ENCODE measurements at places on chromosomes 3 and 15.

DNA sequence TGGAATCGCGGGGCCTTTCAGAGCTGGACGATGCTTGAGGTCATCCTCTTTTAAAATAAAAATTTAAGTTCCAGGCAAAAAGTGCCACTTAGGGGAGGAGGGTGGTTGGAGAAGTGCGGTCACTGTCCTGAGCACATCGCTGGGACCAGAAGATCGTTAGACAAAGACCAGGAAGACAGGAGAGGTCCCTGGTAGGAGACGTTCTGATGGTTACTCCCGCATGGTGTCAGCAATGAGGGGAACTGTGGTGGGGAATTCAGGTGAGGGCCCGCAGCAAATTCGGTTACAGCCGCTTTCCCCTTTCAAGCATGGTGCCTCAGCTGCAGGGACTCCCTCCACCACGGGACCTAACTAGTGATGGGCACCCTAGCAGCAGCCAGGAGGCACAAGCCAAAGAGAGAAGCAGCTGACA is 1.0 kb upstream of the ISY1 start:
- no peak for DNase-seq

GRCh38 chr3:187536185-187536584 is 134.0 kb downstream of the SST start:
- DNase-seq = no peak

- no peak for DNase-seq
Measured at GRCh38 chr3:53682807-53683206, 163.4 kb downstream of the CHDH start.

DNA sequence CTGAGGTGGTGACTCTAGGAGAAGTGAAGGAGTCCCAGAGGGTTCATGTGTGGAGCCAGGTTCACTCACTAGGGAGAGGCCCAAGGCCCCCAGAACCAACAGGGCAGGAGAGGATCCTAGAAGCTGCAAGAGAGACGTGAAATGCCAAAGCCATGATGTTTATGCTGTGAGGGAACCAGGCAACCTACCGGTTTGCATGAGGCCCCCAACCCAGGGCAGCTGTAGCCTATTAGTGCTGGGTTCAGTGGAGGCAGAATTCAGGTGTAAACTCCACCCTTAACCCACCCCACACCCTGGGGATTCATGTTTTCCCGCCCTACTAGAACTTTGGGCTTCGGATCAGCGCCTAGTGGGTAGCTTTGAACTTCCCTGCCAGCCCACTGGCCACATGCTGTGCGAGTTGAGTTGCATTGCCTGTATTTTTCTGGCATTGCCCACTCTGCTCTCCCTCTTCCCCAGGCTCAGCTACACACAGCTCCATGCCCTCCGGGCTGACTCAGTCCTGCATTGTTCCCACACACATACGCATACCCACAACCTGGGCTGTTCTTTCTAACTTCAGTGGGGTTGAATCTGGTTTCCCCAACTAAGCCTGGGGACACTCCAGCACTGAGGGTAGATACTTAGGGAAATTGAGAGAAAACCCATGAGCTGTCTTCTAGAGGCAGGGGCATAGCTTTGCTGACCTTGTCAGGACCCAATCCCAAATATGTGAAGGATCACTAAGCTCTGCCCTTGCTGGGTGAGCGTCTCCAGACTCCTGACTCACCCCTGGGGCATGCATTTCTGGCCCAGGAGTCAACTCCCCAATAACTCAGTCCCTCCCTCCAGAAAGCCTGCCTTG is 2.0 kb upstream of the ZBTB47 start:
- DNase-seq = no peak

GRCh38 chr15:31178705-31179104 is 77.2 kb upstream of the TRPM1 start:
- DNase-seq = no peak

DNA sequence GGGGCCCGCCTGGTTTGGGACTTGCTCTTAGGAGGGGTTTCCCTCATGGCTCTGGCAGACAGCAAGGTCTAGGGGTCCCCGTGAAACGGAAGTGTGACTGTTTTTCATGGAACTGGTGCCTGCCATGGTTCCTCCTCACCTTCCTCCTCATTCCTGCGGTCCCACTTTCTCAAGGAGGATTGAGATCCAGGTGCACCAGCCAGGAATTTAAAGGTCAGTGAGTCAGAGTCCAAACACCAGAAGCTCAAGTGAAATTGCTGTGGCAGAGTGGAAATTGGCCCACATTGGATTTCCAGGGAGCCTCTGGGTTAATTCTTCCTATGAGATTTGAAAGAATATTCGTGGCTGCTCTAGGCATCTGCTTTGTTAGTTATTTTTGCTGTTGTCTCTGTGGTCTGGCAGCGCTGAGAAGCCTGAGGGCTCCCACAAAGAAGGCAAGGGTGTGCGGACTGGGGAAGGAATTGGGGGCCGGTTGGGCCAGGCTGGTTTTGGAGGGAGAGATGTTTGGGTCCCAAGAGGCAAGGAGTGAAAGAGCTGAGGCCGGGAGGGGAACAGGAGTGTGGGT is 60.4 kb upstream of the TNFAIP8L3 start:
- no peak for DNase-seq

- DNase-seq = no peak
Measured at GRCh38 chr3:39724233-39724846, 85.1 kb upstream of the MYRIP start.

DNA sequence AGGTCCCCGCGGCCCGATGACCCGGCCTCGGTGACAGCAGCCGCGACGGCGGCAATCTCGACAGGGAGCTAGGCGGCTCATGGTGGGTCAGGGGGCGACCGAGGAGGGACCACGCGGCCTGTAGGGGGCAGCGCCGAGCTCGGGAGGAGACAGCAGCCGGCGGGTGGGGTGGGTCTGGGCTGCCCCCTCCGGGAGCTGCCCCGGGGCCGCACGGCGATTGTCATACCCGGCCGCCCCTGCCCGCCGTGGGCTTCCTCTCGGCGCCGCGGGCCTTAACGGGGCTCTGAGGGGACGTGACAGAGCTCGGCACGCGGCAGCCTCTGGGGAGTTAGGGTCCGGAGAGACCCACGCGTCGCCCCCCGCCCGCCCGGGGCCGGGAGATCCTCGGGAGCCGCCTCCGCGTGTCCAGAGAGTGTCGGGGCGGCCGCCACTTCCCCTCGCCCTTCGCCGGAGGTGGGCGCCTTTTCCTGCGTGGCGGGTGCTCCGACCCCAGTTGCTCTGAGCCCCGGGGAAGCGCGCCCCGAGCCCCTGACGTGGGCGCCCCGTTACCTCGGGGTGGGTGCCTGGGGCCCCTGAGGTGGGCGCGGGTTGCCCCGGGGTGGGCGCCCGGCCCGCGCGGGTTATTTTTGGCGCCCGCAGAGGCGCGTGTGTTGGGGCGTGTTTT is 539 bp upstream of the PLCL2 start:
- DNase-seq = peak; percentile 70

GRCh38 chr15:65921780-65922179 is 52.5 kb downstream of the RAB11A start:
- no peak for DNase-seq

- DNase-seq = no peak
Measured at GRCh38 chr3:15875016-15875689, 77.4 kb upstream of the ANKRD28 start.

DNA sequence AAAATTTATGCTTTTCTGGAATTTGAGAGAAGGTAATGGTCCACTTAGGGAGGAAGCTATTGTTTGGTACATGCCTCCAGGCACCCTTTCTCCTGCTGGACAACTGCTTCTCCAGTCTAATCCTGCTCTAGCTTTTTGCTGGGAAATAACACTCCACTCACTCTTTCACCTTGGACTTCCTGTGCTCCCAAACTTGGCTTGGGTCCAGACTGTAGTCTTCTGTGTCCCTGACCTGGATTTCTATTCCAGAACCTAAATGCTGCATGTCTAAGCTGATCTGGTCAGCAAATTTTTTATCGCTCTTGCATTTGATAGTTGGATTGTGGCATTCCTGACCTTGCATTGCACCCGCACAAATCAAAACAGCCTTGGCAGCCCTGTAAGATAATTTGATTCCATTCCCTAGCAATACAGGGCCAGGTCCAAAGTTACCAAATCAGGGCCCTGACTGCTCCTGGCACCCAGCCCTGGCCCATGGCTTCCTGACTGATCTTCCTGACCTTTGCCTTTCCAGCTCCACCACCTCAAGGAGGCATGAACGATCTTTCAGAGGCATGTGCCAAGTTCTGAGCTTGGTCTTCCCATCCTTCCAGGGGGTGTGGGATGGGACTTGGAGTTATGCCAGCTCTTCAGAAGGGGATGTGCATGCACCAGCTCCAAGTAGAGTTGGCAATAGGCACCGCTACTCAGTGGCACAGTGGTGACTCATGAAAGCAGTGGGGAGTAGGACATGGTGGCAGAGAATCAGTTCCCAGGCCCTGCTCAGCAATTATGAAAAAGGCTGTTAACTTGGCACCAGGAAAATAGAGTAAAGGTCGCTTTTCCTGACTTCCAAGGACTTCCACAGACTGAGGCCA is 43.9 kb upstream of the GOLGA8J start:
- no peak for DNase-seq

- DNase-seq = no peak
Measured at GRCh38 chr3:28587723-28588122, 239.1 kb upstream of the AZI2 start.

- DNase-seq = no peak
Measured at GRCh38 chr3:170205302-170205701, 16.9 kb upstream of the PRKCI start.

DNA sequence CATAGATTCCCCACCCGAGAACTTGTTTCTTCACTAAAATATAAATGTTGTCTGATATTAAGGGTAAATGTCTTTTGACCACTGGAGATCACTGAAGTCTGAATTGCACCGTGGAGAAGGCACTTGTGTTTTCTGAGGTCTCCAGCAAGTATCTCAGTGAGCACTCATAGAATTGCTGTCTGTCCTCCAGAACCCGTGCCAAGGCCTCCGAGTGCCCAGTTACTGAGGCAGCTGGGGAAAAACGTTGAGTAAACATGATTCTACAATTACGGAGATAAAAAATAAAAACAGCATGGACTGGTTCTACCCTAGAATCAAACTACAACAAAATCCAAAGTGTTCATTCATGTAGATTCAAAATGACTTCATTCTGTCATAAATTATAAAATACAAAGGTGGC is 60.0 kb downstream of the MLH1 start:
- DNase-seq = no peak

- peak; percentile 58 for DNase-seq
Measured at GRCh38 chr3:37993820-37994638, 3.4 kb downstream of the VILL start.

DNA sequence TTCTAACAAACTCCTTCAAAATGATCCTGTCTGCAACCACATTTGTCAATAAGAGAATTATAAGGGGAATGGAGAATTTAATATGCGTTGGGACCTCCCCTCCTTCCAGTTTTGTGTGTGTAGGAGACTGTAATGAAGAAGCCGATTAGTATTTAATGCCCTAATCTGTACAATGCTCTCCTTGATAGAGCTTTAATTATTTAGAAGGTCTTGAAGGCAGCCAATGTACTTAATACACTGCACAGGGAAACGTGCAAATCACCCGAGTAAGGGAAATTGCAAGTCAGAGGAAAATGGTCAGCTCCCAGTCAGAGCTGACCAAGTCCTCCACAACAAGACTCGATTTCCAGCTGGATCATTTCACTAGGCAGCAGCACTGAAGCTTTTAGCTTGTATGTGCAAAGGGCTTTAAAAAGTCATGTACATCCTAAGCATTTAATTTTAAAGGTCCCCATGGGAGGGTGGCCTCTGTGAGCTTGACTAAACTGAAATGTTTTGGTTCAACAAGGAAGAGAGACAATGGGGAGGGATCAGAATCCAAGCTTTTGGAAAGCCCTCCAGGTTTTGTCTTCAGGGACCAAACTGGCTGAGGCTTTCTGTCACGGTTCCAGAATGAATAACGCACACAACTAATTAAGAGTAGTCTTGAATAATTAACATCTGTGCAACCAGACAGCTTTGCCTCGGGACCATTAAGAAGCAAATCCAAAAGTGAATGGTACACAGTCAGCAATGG is 159.8 kb upstream of the MITF start:
- DNase-seq = no peak

GRCh38 chr3:4396542-4396941 is 70.5 kb downstream of the SUMF1 start:
- no peak for DNase-seq

DNA sequence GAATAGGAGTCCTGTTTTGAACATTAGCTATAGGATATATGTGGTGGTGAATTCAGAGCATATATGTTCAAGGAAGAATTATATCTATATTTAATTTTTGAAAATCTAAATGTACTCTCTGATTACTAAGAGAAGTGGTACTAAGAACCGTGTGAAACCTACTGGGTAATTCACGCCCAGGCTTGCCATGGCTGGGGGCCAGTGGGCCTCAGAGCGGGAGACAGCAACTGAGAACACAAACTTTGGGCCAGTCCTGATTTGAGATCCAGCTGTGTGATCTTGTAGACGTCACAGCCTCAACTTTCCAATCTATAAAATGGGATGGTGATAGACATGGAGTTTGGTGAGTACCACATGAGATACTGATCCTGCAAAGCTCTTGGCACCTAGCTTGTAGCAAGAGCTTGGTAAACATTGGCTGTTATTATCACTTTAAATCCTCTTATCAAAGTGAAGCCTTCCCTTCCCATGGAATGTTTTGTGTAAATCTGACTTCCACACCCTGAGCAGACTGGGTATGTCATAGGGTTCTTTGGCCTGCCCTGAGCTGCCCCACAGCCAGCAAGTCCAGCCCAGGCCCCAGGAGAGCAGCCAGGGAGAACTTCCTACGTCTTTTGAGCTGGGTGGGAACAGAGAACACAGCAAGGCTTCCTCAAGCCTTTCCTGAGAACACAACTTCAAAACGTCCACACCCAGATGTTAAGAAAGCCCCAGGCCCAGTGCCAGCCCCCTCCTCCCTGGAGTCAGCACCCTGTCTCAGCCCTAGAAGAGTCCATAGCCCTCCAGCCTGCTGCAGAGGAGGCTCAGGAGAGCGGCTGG is 8.2 kb upstream of the PAQR5 start:
- DNase-seq = no peak

GRCh38 chr3:42229942-42230688 is 35.9 kb downstream of the CCK start:
- no peak for DNase-seq

GRCh38 chr3:106231086-106231485 is 362.3 kb upstream of the CBLB start:
- no peak for DNase-seq

GRCh38 chr15:76380249-76380648 is 43.7 kb downstream of the ISL2 start:
- DNase-seq = no peak

DNA sequence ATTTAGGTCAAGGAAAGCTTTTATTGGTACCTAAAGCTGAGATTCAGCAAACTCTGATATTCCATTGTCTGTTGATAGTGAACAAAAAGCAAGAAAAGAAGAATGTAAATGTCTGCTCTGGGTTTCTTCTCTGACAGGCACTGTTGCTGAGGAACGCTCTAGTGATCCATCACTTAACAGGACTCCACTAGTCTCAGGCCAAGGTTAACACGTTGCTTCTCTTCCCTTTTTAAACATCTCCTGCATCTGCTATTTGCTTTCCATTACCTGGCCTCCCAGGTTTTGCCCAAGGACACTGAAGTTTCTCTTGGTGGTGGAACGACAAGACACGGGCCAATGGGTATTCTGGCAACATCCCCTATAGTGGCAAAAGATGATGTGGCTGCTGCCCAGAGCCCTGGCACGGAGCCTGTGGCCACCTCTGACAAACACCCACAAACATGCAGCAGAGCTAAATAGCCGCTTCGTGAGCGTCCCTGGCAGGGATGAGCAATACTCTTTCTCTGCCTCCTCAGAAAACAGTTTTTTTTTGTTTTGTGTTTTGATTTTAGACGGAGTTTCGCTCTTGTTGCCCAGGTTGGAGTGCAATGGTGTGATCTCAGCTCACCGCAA is 97.8 kb upstream of the AKAP13 start:
- DNase-seq = no peak

- no peak for DNase-seq
Measured at GRCh38 chr3:35598804-35599203, 40.5 kb upstream of the ARPP21 start.

- no peak for DNase-seq
Measured at GRCh38 chr3:105348307-105348706, 18.4 kb upstream of the ALCAM start.
